ENCODE measurements at places on chromosomes 6 and 20.

- DNase-seq = no peak
These were observed 18.3 kb downstream of the GPX6 start for GRCh38 chr6:28497306-28497705.

- no peak for DNase-seq
These were observed 30.5 kb upstream of the MYBL2 start for GRCh38 chr20:43636429-43636828.

GRCh38 chr20:5141615-5142014 is 14.8 kb downstream of the CDS2 start:
- DNase-seq = no peak

DNA sequence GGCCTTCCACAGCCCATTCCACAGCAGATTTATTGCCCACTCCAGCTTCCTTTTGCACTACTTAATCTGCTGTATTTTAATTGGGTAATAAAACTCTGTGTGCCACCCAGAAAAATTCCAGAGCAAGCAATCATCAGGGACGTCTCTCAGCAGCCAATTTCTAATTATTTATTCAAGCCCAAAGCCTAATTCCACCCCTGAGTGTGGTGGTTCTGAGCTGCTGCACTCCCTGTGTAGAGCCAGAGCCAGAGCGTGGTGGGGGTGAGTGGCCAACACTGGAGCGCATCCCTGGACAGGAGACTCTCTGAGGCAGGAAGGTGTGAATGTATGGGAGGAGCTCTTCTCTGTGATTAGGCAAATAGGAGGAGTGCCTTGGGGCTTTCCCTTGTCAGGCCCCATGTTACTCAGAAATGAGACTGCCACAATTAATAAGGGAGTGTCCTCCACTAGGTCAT is 66.1 kb downstream of the CD24 start:
- no peak for DNase-seq

- no peak for DNase-seq
These were observed 43.7 kb downstream of the DSTN start for GRCh38 chr20:17613328-17614175.

All from activated CD4-positive, alpha-beta T cell treated with anti-CD3 and anti-CD28 coated beads, Interleukin-2, amount 50 U/mL, for 1 hour (primary cell).